Astrocyte (in vitro differentiated cells and primary cell): ENCODE measurements at places on chromosomes 7 and 10.
A peak's percentile ranks its signal among the peaks of the same experiment; 100 is the strongest.

GRCh38 chr7:37070471-37070870, 346.2 kb upstream of the AOAH start:
- H3K27me3 ChIP-seq: no peaks in the 10 kb centered on the region
- no peak overlapping the region for H3K4me3 ChIP-seq
- H3K4me1 ChIP-seq: peaks cover 3% of the 10 kb centered on the region
- no peak overlapping the region for H3K27ac ChIP-seq
- no peaks in the 10 kb centered on the region for H3K36me3 ChIP-seq
- DNase-seq: no peak

GRCh38 chr10:45461034-45461433, 87.0 kb downstream of the ALOX5 start:
- no peak for DNase-seq
- no peaks in the 10 kb centered on the region for H3K4me1 ChIP-seq
- H3K36me3 ChIP-seq: no peaks in the 10 kb centered on the region
- H3K27me3 ChIP-seq: no peaks in the 10 kb centered on the region
- H3K4me3 ChIP-seq: no peak overlapping the region

GRCh38 chr10:69685426-69685801, 55.4 kb downstream of the FAM241B start:
- H3K27ac ChIP-seq: no peak overlapping the region
- H3K36me3 ChIP-seq: no peaks in the 10 kb centered on the region
- peaks cover 18% of the 10 kb centered on the region for H3K4me1 ChIP-seq
- H3K27me3 ChIP-seq: peaks cover 16% of the 10 kb centered on the region

GRCh38 chr10:98619446-98619845, 172.7 kb upstream of the HPS1 start:
- H3K4me3 ChIP-seq: no peak overlapping the region
- H3K27me3 ChIP-seq: no peaks in the 10 kb centered on the region
- H3K4me1 ChIP-seq: no peaks in the 10 kb centered on the region

DNA sequence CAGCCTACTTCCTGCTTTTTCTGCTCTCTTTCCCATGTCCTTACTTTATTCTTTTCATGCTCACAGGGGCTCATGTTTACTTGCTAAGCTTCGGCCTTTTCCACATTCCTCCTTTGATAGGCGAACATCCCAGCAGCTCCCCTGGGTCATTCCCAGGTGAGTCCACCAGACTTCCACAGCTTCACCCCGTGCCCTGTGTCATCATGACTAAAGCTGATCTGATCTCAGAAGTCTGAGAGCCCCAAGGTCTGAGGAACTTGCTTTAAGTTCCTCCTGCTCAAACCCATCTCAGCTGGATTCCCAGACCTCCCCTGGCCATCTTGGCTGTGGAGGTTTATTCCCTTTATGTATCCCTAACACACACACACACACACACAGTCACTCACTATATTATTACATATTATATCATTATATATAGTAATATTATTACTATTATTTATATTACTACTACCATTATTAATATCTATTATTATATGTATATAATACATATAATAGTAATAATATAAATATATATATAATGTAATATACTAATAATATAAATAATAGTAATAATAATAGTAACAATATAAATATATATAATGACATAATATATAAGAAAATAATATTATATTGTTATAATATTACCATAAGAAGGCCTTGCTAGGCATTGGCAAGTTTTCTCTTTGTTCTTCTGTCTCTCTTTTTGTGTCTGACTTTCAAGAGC, 295.9 kb downstream of the PTEN start:
- H3K36me3 ChIP-seq: no peaks in the 10 kb centered on the region
- peaks cover 39% of the 10 kb centered on the region for H3K4me1 ChIP-seq
- no peak overlapping the region for H3K4me3 ChIP-seq
- DNase-seq: no peak
- no peaks in the 10 kb centered on the region for H3K27me3 ChIP-seq

DNA sequence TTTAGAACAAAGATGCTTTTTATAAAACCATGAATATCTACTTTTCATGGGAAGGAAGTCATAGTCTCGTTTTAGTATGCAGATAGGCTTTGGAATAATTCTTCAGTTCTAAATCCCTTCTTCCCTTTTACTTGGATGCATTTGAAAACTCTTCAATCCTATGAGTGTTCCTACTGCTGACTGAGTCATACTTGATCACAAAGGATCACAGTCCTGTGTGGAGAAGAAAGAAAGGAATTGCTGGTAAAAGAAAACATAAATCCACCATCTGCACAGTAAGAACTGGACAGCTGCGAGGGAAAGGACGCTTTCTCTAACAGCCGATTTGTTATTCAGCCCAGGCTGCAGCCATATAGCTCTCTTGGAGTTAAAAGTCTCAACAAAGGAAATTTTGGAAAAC, 209.9 kb downstream of the SEMA3E start:
- no peak overlapping the region for H3K27ac ChIP-seq
- H3K4me1 ChIP-seq: no peaks in the 10 kb centered on the region
- no peaks in the 10 kb centered on the region for H3K27me3 ChIP-seq
- no peak overlapping the region for H3K4me3 ChIP-seq
- DNase-seq: peak; percentile 46

GRCh38 chr7:90607196-90607595, 11.1 kb downstream of the CDK14 start:
- no peak overlapping the region for H3K4me3 ChIP-seq
- H3K27ac ChIP-seq: no peak overlapping the region
- H3K27me3 ChIP-seq: no peaks in the 10 kb centered on the region
- DNase-seq: no peak
- H3K4me1 ChIP-seq: no peaks in the 10 kb centered on the region
- no peaks in the 10 kb centered on the region for H3K36me3 ChIP-seq

DNA sequence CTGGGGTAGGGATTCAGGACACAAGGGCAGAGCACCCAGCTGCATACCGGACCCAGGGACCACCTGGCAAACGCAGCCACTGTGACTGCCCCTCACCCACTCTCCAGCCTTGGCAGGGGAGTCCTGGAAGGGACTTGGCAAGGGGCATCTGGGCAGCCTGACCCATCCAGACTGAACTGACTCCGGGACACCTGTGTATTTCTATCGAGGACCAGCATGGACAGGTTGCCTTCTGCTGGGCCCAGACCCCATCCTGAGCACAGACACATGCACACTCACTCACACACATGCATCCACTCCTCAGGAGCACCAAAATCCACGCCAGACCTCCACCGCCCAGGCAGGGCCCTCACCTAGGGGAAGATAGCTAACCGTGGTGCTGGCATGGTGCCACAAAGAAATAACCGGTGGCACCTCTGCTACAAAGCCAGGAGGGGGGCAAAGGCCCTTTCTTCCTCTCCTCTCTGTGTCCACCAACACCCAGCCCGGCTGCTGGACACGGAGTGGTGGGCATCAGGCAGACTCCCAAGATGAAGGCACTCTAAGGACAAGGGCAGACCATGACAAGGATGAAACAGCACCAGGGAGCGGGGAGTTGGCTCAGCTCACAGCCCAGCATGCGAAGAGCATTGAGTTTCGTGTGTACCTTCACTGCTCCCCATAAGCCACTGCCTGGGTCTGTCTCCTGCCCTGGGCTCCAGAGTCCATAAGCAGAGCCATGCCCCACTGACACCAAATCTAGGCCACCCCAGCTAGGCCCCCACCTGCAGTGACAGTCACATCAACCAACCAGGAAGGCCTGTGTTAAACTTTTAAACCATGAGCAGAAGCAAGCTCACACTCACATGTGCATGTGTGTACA, 35.3 kb downstream of the KCNH2 start:
- H3K27ac ChIP-seq: no peak overlapping the region
- H3K36me3 ChIP-seq: no peaks in the 10 kb centered on the region
- no peak overlapping the region for H3K4me3 ChIP-seq

GRCh38 chr7:147607157-147607800, 983.3 kb upstream of the C7orf33 start:
- H3K4me3 ChIP-seq: no peak overlapping the region
- no peak for DNase-seq
- no peaks in the 10 kb centered on the region for H3K27me3 ChIP-seq
- no peak overlapping the region for H3K27ac ChIP-seq
- H3K36me3 ChIP-seq: no peaks in the 10 kb centered on the region

GRCh38 chr10:69963178-69963834, 89.3 kb upstream of the MACROH2A2 start:
- H3K4me3 ChIP-seq: no peak overlapping the region
- H3K27me3 ChIP-seq: no peaks in the 10 kb centered on the region

DNA sequence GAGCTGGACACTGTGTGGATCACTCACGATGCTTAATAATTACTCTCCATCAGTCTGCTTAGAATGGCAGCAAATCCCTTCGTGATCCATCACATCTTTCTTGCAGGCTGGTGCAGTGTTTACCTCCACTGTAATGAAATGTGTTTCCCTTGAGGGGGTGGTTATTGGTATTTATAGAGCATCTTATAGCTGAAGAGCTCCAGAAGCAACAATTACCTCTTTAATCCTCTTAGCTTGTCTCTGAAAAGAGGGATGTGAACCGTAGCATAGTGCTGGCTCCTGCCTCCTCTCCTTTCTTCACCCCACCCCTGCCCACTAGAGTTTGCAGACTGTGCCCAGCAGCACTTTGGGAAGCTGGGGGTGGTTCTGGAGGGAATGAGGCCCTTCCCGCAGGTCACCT, 132.6 kb downstream of the CAMK1D start:
- H3K36me3 ChIP-seq: no peaks in the 10 kb centered on the region
- H3K27ac ChIP-seq: no peak overlapping the region

DNA sequence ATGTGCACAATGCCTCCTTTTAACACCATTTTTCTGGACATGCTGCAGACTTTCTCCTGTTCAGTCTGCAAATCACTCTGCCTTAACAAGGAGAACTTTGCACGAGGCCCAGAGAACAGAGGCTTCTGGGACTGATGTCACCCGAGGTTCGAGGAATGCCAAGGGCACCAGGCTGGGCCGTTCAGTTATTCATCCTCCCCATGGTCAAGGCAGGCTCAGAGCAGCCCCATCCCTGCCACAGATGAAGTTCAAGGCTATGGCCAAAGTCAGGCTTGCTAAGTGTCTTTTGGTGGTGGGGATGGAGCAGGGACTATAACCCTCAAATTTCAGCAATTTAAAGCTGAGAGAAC, 9.4 kb upstream of the DUSP5 start:
- peaks cover 12% of the 10 kb centered on the region for H3K4me1 ChIP-seq
- no peak overlapping the region for H3K27ac ChIP-seq
- no peak overlapping the region for H3K4me3 ChIP-seq
